ENCODE measurements at places on chromosomes 3 and 15. TPM values are rescaled to one million over a fixed set of nuclear protein-coding genes. Genes with fewer than 3 reads are reported as not detected.

Gene GOLGA8M
- total RNA-seq, result not detected

Gene SERPINI1
- 2.6 TPM for total RNA-seq

Gene CPNE4
- total RNA-seq, result 0.24 TPM

Gene GASK1A
- total RNA-seq, result 0.48 TPM

Gene IL16
- total RNA-seq, result under 0.01 TPM

Gene DCBLD2
- total RNA-seq, result 88.0 TPM

Gene COL7A1
- total RNA-seq, result 273 TPM

Gene TLNRD1
- total RNA-seq, result 12.0 TPM

Gene SHC4
- total RNA-seq, result 1.9 TPM

Gene FGD5
- under 0.01 TPM for total RNA-seq

Gene CFAP20DC
- total RNA-seq, result 7.7 TPM

Gene LYZL4
- not detected for total RNA-seq

Gene HACD3
- 102 TPM for total RNA-seq

Gene P2RY14
- total RNA-seq, result under 0.01 TPM

Gene CXCR6
- not detected for total RNA-seq

Gene CCR4
- total RNA-seq, result not detected

Gene THRB
- 10.0 TPM for total RNA-seq

Gene FOXB1
- total RNA-seq, result not detected

Gene GATA2
- total RNA-seq, result under 0.01 TPM

Gene KLHDC8B
- total RNA-seq, result 53.7 TPM

Gene CLSTN2
- total RNA-seq, result 0.43 TPM

Gene C15orf62
- total RNA-seq, result 1.2 TPM

Gene RAB6B
- total RNA-seq, result under 0.01 TPM

Gene SOX14
- total RNA-seq, result not detected
